Tibial nerve (tissue), 4 donors: ENCODE measurements at places on chromosomes 1 and 21.

- no peak for DNase-seq
These were observed 92.4 kb downstream of the KCNJ15 start for GRCh38 chr21:38349111-38349746.

DNA sequence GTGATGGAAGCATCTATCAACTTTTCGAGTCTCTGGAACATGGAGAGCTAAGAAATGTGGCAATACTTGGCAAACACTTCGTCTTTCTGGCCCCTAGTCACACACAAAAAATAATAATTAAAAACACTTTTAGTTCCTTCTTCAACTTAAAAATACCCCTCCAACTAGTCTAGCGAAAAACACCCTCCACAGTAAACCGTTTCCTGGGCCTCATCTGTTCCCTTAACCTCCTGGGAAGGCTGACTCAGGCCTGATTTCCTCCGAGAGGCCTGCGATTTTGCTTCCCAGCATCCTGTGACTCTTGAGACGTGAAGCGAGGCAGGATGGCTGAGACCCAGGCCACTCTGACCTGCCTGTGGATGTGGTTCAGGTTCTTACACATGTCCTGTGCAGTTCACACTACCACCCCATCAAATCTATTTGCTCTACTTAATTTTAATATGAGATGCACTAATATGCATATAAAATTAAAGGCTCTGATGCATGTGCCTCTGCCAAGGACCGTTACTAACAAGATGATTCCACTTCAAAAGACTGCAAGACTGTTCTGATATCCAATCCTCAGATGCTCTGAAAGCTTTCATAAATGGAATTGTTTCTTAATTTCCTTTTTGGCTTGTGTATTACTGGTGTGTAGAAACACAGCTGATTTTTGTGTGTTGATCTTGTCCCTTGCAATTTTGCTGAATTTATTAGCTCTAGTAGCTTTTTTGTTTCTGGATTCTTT is 3.5 kb downstream of the NAV1 start:
- DNase-seq: no peak

- no peak for DNase-seq
These were observed 86.2 kb downstream of the TTC3 start for GRCh38 chr21:37159053-37159776.

DNA sequence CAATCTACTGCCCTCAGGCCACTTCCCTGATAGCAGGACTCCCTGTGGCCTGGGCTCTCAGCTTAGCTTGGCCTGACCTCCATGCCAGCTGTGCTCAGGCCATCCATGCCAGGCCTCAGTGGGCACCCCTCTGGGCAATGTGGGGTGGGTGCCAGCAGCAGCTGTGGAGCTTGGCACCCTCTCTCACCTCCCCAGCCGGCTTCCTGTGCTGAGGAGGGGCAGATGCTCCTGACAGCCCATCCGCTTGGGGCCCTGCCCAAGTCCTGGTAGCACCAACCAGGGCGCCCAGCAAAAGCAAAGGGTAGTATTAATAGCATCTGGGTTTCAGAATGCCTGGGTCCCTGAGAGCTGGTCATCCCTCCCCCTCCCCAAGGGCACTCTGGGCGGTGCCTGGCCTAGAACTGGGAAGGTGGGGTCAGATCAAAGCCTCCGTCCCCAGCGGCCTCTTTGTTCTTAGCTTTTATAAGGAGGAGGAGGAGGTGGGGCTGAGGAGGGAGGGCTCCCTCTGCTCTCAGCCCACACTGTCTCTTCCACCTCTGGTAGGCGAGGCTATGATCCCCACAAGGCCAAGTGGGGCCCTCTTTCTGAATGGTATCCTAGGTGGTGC is 6.1 kb downstream of the EFNA4 start:
- DNase-seq: no peak

- no peak for DNase-seq
These were observed 35.3 kb upstream of the HAO2 start for GRCh38 chr1:119333163-119333896.

DNA sequence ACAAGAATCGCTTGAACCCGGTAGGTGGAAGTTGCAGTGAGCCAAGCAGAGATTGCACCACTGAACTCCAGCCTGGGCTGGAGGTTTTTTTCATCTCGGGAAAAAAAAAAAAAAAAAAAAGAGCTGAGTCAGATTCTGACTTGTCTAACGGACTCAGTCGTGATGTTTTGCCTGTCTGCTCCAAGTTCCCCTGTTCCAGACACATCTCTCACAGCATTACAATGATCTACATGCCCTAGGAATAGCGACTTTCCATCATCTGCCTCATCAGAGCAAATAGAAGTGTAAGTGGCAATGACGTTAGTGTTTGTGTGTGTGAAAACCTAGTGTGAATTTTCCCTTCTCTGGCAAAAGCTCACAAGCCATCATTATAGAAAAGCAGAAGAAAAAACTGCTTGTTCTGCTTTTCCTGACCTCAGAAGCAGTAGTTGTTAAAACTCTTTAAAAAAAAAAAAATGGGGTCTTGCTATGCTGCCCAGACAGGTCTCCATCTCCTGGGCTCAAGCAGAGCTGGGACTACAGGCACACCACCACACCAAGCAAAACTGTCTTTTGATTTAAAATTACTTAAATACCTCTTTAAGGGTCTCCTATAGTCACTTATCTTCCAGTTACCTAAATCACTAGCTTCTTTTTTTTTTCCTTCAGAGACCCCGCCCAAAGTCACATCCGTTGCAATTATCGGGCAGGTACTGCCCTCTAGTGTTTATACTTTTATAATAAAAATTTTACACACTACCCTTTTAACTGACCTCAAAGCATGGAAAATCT is 37.3 kb downstream of the PLEKHO1 start:
- DNase-seq: no peak

- no peak for DNase-seq
These were observed 208.2 kb upstream of the TMEM51 start for GRCh38 chr1:14945132-14946010.

DNA sequence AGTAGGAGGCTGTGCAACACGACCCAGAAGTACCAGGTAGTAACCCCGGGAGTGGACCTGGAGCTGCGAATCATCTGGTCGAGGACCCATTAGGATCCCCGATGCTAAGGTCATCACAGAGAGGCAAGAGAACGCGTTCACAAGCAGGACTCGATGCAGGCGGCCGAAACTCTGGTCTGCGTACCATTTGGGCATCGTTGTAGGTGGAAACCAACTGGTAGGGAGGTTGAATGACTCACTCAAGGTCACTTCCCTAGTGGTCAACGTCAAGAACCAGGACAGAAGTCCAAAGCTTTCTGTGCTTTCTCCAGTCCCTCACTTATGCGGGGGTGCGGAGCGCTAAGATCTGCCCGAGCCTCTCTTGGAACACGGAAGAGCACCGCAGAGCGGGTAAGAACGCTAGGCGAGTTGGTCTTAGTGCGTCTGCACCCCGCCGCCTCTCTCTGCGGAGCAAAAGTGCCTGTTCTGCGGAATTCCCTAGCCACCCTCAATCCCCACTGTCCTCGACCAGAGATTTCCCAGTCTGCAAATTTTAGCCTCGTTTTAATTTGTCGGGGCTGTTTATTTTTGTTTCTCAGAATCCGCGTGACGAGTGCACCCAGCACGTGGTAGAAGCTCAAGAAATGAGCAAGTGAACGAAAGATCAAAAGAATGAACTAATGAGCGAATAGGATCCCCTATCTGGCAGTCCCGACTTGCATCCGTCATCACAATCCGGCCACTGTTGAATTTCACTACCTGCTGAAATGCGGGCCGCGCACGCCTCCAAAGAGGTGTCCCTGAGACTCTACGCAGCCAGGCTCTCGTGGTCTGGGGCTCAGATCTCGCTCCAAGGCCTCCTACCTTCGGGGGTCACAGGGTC is 12.2 kb downstream of the HLX start:
- no peak for DNase-seq

GRCh38 chr1:178938959-178939317 is 68.1 kb upstream of the ANGPTL1 start:
- peak; percentile 57 for DNase-seq

GRCh38 chr21:32307706-32308105 is 9.1 kb downstream of the MRAP start:
- DNase-seq: no peak

DNA sequence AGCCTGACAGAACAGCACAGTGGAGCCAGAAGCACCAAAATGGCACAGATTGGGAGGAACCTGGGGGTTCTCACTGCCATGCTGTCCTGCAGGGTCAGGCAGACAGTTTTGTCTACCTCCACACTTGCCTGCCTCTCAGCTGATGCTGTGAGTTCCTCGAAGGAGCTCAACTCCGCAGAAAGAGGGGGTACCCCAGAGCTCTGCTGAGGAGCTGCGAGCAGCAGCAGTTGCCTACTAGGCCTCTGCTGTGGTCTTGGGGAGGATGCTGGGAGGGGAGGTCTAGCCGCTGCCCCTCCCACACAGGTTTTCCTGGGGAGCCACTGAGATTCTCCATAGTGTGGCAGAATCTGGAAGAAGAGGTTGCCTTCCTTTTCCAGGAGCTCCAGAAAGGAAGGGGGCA is 192.5 kb downstream of the FOXD2 start:
- no peak for DNase-seq

- no peak for DNase-seq
These were observed 4.6 kb downstream of the KCNC4 start for GRCh38 chr1:110214454-110215404.

DNA sequence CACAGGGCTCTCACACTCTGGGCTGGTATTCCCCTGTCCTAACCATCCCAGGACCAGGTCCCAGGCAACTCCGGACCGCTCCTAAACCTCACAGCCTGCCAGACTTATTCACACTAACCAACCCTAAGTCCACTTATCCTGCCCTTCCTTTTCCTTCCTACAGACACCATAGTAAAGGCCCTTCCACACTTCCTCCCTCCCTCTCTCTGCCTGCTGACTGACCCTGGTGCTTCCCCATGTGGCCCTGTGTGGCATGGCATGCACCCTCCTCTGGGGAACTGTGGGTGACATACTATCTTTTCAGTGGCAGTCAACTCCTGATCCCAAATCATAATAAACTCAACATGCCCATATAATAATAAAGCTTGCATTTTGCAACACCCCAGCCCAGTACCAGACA is 155.1 kb upstream of the DNAH14 start:
- no peak for DNase-seq

DNA sequence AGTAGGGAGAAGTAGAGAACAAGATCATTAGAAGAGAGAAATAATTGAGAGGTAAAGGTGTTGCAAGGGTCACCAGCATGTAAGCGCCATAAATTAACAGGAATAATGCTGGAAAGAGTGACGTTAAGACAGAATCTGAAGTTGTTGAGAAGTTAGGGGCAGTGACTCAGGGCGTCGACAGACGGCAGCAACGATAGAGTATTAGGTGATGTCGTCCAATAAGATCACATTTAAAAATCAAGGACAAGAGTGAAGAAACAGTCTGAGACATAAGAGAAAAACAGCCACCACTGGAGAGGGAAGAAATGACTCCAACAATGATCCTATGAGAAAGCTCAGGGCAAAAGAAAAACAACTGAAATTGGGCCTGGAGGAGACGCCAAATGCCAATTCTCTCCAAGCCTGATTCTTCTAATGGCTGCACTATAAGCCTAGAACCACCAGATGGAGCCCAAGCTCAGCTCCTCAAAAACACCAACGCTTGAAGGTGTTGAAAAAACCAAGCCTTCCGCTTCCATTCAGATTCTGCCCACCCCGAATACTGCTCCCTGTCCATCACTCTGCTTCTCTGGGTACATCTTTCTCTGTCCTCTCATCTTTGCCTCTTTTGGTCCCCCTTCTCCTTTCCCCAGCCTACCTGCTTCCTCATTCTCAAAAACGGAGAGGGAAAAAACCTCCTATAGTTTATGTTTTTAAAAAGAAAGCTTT is 70.0 kb downstream of the LUZP1 start:
- peak; percentile 43 for DNase-seq

DNA sequence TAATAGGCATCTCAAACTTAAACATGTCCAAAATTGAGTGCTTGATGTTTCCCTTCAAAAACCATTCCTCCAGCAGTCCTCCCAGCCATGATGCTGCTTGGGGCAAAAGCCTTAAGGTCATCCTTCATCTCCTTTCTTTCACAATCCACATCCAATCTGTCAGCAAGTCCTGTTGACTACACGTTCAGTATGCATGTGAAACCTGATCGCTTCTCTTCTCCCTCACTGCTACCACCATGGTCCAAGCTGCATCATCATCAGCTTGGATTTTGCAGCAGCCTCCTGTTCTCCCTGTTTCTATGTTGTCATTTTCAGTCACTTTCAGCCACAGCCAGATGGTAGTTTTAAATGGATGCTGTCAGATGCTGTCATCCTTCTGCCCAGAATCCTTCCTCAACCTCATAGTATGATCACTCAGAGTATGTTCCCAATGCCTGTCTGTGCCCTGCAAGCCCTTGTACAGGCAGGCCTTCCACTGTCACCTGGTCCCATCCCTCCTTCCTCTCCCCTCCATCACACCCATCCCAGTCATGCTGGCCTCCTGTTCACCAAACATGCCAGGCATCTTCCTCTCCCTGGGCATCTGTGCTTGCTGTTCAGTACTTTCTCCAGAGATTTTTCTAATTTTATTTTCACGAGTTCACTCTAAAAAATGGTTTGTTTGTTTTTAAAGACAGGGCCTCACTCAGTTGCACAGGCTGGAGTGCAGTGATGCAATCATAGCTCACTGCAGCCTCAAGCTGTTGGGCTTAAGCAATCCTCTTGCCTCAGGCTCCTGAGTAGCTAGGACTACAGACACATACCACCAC is 66.0 kb downstream of the SYDE2 start:
- DNase-seq: no peak

GRCh38 chr1:63617450-63617849 is 24.2 kb downstream of the PGM1 start:
- no peak for DNase-seq

- no peak for DNase-seq
These were observed 955 bp downstream of the PALMD start for GRCh38 chr1:99646868-99647267.

DNA sequence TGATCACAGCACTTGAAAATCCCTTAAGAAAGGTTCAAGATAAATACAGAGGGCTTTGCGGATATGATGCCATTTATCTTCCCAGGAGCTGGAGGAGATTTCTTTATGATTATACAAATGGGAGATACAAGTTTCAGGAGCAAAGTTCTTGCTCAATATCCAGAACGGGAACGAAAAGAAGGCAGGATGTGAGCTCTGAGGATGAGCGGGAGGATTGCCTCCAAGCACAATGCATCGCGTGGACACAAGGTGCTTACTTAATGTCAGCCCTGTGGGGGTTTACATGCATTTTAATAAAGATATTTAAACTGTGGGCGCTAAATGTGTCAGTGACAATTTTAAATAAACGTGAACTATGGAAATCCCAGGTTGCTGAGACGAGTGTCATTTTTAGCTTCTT is 59.0 kb downstream of the SYT6 start:
- DNase-seq: no peak
